ENCODE measurements at places on chromosomes 2 and 18.

DNA sequence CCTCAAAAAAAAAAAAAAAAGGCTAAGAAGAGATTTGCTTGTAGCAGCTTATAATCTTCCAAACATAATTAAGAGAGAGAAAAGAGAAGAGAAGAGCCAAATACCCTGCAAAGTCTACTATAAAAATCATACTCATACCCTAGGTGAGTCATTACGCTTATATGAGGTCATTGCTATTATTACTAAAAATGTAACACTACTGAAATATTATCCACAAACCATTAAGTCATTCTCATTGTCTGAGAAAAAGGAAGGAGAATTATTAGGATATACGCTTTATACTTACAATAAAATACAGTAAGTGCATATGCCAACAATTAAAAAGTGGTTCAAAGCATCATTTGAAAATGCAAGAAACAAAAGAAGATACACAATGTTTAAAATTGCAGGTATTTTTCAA lies 66.5 kb downstream of the COLEC12 start:
- no peak for DNase-seq

DNA sequence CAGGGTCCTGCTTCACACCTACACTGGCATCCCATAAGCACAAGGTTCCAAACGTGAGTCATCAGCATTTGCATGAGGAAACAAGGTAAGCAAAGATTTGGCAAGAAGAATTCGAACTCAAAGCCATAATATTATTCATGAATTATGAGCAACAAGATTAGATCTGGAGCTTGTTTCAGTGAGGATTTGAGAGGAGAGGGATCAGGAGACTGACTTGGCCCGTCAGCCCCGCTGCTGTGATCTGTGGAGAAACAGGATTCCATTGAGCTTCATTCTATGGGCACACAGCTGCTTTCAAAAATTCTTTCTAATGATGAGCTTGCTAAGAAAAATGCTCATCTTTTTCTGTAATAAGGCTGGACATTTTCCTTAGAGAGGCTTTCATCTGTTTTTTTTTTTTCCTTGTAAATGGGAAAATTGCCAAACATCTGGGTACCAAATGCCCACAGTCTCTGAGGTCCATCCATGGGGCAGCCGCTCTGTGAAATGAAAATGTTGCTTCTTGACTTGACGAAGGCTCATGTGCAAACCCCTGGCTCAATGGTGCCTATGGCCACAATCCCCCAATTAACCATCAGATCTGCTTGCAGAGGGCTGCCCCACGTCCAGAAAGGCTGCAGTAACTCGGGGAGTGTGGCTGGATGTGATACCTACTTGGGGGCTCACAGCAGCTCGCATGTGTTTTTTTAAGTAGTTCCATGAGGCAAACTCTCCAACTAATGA lies 179.3 kb downstream of the TMEM18 start:
- DNase-seq: no peak

DNA sequence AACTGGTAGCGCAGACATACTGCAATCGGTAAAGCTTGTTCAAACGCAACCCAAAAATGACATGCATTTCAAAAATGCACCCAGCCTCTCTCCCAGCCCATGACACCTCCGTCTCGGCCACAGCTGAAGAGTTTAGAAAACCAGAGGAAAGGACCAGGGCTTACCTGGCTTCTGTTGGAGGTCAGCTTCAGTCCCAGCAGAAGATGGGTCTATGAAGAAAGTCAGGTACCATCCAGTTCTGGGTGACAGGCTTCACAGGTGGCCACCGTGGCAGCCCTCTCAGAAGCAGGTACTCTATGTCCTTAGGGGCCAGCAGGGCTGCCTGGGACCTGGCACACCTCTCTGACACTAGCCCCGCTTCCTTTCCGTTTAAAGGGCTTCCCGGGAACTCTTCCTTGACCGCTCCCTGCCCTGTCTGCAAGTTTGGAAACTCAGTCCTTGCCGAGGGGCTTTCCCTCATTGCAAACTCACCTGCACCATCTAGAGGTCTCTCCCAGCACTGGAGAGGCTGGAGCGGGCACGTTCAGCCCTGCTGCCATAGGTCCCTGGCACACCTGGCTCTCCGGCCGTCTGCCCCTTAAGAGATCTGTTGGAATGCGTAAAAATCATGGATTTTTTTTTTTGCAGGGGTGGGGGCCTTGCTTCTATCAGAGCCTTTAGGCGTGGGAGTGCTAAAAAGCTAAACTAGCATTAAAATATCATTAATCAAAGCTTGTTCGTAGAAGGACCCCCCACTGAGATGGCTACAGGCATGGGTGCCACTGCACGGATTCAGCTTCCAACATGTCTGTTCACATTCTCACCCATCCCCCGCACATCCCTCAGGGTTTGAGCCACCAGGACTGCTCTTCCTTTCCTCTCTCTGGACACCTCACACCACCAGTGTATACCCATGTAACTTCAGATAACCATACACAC lies at the start of gene EDAR:
TSS of gene EDAR (minus strand) at position 425 of the 918 bp plus-strand sequence. CDS start 58,206 bp downstream, outside the sequence.
- peak; percentile 43 for DNase-seq

- DNase-seq: no peak
Observed at GRCh38 chr18:51066273-51066672, 36.3 kb downstream of the SMAD4 start.

GRCh38 chr18:23867006-23867405 lies 147.5 kb upstream of the TTC39C start:
- DNase-seq: no peak

DNA sequence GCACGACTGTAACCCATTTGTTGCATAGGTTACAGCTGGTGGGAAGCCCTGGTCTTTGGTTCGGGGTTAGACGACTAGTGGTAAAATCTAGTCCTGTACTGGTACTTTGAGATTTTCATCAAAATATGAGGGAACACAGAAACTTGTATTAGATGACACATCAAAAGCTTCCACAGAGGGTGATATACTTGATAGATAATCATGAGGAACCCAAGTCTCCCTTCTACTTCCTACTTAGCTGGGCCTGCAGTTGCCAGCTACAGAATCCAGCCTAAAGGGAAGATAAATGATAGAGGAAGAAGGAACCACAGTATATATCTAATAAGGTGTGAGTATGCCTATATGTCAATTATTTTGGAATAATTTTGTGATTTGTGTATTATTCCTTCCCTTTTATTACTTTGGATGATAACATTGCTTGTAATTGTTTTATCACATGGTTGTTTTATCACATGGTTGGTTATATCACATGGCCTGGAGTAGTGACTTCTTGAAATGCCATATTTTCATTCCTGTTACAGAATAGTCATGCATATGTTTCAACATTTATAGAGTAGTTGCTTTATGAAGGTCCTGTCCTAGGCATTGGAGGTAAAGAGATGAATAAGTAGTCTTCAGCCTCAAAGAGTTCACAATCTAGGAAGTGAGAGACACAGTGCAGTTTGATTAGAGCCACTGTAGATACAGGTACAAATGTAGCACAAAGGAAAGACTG lies 2.9 kb downstream of the AGPS start:
- no peak for DNase-seq

- no peak for DNase-seq
Observed at GRCh38 chr2:240795454-240795853, 24.6 kb downstream of the KIF1A start.

GRCh38 chr2:54569745-54570301 lies 113.7 kb downstream of the SPTBN1 start:
- DNase-seq: no peak

DNA sequence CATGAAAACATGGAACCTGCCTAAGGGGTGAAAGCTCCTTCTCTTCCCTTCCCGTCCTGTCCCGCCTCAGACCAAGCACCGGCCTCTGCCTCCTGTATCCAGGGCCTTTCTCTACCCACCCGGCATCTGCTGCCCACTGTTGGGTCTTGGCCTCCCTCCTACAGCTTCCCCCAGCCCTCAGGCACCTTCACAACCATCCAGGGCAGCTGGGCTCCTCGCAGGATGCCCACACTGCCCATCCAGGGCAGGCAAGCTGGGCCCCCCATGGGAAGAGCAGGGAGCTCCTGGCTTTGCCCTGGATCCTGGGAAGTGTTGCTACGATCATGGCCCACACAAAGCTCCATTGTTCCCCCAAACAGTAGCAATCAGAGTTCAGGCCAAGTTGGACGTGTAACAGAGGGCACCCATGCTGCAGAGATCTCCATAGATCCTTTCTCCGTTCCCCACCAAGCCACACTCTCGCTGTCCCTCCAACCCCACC lies 206.6 kb downstream of the NDUFA10 start:
- no peak for DNase-seq

Measured in activated CD4-positive, alpha-beta T cell treated with anti-CD3 and anti-CD28 coated beads for 24 hours (primary cell).